ENCODE measurements at places on chromosomes 2 and 18.

GRCh38 chr2:36461039-36461681, 105.6 kb downstream of the CRIM1 start:
- DNase-seq = no peak

- DNase-seq = no peak
Observed at GRCh38 chr2:234630801-234631261, 133.9 kb upstream of the ARL4C start.

GRCh38 chr18:35511428-35511827, 13.7 kb upstream of the INO80C start:
- no peak for DNase-seq

DNA sequence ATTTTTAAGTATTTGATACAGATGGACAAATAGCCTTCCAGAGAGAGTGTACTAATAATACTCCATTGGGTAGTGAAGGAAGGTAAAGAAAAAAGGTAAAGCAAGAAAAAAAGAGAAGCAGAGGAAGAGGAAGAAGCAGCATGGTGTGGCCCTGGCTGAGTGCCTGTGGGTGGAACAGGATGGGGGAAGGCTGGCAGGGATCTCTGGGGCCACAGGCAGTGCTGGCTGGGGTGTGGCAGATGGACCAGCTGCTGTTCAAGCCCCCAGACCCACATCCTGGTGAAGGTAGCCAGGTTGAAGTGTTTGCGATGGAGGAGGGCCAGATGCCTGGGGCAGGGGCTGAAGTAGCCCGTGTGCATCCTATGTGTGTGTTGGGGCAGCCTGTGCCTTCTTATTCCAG, 79.0 kb downstream of the DYSF start:
- no peak for DNase-seq

- no peak for DNase-seq
Observed at GRCh38 chr18:9147440-9148202, 11.0 kb downstream of the ANKRD12 start.

GRCh38 chr2:209534228-209534627, 110.4 kb downstream of the MAP2 start:
- DNase-seq = no peak

GRCh38 chr18:51569153-51569552, 371.7 kb upstream of the MEX3C start:
- DNase-seq = no peak

- DNase-seq = no peak
Observed at GRCh38 chr2:25700221-25700660, 26.9 kb upstream of the DTNB start.

DNA sequence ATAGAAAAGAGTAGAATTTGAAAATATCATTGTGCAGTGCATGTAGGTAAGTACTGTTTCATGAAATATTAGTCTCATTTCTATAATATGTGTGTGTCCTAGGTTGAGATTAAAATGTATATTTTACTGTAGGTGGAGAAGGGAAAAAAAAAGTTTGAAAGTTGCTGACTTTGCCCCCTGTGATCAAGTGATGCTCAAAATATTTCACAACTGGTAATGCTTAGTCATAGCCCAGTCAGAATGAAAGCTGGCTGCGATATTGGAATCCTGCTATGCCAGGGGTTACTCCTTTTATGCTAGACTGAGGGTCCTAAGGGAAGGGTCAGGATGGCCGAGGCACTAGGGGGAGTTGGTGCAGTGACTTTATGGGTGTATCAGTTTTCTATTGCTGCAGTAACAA, 19.5 kb upstream of the CFAP36 start:
- DNase-seq = no peak

DNA sequence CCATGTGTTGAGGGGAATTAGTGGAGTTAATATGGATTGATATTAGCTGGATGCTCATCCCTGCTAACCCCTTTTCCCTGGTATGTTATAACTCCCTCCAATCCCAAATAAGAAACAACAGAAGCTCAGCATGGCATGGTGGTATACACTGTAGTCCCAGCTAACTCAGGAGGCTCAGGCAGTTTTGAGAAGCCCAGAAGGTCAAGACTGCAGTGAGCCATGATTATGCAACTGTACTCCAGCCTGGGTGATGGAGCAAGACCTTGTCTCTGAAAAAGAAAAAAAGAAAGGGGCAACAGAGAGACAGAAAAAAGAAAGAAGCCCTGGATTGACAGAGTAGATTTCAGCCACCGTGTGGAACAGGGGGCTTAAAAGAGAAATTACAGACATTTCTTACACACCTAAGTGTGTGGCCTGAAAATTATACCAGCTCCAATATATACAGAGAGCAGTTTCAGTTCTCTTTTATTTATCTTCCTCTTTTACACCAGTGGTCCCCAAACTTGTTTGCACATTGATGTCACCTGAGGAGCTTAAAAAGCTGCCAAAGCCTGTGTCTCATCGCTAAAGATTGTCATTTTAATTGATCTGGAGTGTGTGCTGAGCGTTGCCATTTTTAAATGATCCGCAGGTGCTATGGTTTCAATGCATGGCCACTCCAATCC, 203.6 kb downstream of the UBE2E3 start:
- DNase-seq = no peak
